B cell (primary cell): ENCODE measurements at places on chromosomes 3 and 15. TPM values are rescaled to one million over a fixed set of nuclear protein-coding genes. Genes with fewer than 3 reads are reported as not detected.

AADACL2 gene
- not detected in 2 replicates for total RNA-seq

CCR8 gene
- total RNA-seq = not detected in 2 replicates

MESP1 gene
- 0.49 and 0.51 TPM in 2 replicates for total RNA-seq

DNA sequence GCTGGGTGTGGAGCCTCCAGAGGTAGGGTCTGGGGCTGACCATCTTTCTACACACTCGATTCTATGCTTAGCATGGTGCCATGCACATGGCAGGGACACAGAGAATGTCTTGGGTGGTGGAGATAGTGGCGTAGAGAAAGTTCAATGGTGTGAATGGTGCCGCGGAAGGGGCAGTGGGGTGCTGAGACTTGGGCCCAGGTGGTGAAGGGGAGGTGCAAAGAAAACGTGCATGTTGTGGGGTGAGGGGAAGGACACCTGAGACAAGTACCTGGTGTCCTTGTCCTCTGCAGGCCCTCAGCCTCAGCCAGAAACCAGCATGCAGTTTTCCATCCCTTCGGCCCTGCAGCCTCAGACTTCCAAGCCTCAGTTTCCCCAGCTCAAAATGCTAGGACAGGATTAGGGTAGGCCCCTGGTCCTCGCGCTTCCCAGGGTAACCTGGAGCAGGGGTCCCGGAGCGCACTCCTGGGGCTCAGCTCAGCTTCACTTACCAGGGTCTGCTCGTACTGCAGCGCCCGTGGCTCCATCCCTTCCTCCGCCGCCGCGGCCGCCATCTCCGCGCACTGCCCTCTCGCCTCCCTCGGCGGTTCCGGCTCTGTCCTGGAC is 375 bp downstream of the CLCN2 start:
- peaks cover 9% of the 10 kb centered on the region for H3K4me1 ChIP-seq
- H3K27ac ChIP-seq = no peak overlapping the region
- peak; percentile 31 for DNase-seq
- peak overlapping the region; percentile 94 for H3K4me3 ChIP-seq

ACTRT3 gene
- 0.15 and 0.37 TPM in 2 replicates for total RNA-seq

LARP6 gene
- total RNA-seq = not detected in 2 replicates
